ENCODE measurements at places on chromosomes 16 and 17.

DNA sequence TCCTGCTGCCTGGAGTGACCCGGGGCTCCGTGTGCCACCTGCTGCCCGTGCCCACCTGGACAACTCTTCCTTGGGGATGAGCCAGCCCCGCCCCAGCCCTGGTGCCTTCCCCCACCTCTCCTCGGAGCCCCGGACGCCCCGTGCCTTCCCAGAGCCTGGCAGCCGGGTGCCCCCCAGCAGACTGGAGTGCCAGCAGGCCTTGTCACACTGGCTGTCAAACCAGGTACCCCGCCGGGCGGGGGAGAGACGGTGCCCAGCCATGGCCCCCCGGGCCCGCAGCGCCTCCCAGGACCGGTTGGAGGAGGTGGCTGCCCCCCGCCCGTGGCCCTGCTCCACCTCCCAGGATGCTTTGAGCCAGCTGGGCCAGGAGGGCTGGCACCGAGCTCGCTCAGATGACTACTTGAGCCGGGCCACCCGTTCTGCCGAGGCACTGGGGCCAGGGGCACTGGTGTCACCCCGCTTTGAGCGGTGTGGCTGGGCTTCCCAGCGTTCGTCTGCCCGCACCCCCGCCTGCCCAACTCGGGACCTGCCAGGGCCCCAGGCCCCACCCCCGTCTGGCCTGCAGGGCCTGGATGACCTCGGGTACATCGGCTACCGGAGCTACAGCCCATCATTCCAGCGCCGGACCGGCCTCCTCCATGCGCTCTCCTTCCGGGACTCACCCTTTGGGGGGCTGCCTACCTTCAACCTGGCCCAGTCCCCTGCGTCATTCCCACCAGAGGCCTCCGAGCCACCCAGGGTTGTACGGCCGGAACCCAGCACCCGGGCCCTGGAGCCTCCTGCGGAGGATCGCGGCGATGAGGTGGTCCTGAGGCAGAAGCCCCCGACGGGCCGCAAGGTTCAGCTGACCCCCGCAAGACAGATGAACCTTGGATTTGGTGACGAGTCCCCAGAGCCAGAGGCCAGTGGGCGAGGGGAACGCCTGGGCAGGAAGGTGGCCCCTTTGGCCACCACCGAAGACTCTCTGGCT, 38.4 kb downstream of the ARHGAP23 start:
- no peak for DNase-seq

- peak; percentile 59 for DNase-seq
Observed at GRCh38 chr16:25126820-25127232, 15.3 kb downstream of the LCMT1 start.

- no peak for DNase-seq
Observed at GRCh38 chr17:37050920-37051319, 102.2 kb downstream of the AATF start.

DNA sequence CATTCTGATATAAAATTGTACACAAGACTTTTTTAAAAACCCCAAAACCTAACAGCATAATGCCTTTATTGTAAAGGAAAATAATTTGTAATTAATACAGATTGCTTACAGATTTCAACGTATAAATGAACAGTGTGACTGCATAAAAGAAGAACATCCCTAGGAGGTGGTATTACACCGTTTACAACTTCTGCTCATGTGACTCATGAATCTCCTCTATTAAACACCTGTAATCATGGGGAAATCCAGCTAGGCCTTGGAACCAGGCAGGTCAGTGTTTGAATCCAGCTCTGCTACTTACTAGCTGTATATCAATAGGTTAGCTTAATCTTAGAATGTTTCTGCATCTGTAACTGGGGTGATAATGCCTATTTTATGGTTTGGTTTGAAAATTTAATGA, 15.2 kb downstream of the RABEP1 start:
- no peak for DNase-seq

GRCh38 chr17:43717913-43718312, 40.7 kb downstream of the SOST start:
- DNase-seq = no peak

GRCh38 chr17:37123941-37124820, 175.4 kb downstream of the AATF start:
- DNase-seq = no peak

Measured in SW 1271 (cell line).